ENCODE measurements at places on chromosomes 3 and 15.

GRCh38 chr3:23996095-23996524 is 51.0 kb downstream of the NR1D2 start:
- DNase-seq, result no peak

DNA sequence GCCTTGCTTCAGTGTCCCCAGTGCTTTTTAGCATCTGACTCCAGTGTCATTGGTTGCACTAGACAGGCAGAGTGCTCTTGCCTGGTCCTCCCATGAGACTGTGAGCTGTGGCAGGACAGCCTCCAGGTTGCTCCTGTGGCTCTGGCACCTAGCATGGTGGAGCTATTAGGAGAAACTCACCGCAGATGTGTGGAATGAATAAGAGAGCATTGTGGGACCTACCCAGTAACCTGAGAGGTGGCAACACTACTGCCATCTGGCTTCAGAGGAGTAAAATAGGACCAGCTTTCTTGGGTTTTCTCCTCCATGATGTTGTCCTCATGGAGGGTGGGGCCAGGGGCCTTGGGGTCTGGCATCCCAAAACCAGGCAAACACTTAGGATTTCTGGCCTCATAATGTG is 183.6 kb downstream of the EPHB1 start:
- DNase-seq, result no peak

DNA sequence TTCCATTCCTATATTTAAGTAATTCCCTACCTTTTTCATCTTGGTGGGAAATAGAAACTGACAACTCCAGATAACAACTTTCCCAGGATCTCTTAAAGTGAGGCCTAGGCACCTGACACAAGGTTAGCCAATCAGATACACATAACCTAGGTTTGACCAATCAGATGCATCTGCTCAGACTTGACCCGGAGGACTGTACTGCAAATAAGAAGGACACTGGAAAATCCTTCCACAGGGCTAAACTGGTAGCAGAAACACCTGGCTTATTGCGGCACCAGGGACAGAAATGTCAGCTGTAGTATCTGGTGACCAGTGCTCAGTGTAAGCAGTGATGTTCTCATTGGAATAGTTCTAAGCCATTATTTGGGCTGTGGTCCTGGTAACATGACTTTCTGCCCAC is 204.5 kb upstream of the SLCO3A1 start:
- no peak for DNase-seq

- DNase-seq, result no peak
Measured at GRCh38 chr3:153897025-153897723, 224.0 kb upstream of the ARHGEF26 start.

DNA sequence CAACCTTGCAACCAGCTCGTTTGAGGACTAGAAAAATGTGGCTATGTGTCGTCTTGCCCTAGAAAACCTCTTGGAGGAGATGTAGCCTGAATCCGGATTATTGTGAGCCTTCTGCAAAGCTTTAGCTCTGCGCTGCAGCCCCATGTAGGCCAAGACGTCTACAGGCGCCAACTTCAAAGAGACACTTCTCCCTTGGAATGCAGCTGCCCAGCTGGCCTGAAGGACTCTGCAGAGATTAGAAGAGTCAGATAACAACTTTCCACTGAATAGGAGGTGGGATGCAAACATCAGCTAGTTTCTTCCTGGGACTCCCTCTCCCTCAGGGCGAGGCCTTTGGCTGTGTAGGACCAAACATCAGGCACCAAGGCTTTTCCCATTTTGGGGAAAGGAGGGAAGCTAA is 356.5 kb upstream of the IL12A start:
- no peak for DNase-seq

DNA sequence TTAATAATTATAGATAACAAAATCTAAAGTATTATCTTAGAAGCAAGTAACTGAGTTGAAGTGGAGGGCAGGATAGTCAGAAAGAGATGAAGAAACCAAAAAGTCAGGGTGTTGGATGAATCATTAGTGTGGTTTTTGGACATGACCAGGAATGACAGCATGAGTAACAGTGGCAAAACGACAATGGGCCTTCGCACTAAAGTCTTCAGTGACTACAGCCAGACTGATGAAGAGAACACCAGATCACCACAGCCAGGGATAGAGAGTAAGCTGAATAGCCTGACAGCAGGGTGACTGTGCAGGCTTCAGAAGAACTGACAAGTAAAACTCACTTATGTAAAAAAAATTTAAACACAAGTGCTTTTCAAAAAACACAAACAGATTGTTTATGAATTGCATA is 96.0 kb upstream of the MELTF start:
- no peak for DNase-seq

DNA sequence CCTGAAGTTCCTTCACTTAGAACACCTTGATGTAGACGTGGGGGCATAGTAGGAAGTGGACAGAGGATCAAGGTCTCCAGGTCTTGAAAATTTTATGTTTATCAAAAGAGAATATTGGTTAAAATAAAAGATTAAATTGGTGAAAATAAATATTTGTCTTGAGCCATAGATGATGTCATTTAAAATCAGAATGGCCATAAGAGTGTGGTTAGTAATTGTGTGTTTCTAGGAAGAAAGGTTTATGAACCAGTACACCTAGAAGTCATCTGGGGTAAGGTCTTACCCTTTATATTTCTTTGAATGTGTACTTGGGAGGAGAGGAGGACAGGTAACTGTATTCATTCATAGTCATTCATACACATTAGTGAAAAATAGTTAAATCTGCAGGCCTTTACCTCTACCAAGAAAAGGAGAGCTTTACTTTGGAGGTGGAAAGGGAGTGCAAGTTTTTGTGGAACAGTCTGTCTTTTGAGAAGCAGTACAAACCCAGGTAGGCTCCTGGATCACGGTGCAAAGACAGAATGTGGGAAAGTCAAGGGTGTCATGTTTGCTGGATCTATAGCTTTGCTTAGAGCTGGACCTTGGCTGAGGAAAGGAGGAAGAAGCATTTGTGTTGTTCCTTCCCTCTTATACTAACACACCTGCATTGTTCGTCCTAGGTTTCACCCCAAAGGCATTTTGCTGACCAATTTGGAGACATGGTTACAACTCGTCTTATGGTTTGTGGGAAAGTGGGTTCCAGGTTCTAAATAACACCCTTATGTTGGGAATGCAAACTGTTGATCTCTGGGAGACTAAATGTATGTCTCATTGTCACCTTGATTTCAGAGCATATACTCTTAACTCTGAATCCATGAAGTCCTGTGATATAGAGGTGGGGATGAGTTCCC is 6.2 kb downstream of the SCAANT1 start:
- DNase-seq, result no peak

DNA sequence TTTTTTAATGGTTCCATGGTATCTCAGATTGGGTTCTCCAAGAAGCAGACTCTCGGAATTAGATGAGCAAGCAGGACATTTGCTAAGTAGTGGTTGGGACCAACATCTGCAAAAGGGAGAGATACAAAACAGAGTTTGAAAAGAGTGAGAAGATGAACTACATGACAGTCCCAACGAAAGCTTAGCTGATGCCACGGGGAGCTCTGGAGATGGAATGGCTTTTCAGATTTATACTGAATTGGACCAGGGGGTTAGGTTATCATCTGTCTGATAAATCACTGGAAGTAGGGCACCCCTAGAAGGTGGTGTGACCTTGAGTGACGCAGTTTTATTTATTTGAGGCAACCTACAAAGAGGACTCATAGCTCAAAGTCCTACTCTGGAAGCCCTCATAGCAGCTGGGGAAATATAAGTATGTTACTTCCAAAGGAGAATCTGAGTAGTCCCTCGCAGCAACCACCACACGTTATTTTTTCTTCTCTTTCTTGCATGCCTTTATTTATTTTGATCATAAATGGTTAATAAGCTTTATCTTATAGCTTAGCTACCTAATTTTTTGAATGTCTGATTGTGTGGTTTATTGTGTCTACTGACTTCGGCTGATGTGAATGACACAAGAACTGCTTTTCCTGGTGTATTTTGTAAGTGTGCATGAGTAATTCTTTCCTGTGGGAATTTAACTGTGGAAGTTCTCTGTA is 815.4 kb downstream of the SQOR start:
- no peak for DNase-seq

DNA sequence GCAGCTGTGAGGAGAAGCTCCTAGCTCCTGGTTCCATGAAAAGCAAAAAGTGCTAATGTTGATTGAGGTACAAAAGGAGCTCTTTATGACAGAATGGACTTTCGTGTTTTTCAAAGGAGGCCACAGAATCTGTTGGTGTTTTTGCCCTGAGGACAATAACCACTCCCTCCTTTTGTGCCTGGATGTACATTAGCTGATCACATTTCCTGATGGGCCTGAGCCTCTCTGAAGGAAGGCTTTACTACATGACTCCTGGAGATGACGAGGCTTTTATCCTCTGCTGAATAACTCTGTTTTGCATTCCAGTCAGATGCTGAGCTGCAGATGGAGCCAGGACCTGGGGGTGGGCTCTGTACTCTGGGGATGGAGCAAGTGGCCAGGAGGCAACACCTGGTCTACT is 301.9 kb downstream of the CACNA2D3 start:
- DNase-seq, result no peak

DNA sequence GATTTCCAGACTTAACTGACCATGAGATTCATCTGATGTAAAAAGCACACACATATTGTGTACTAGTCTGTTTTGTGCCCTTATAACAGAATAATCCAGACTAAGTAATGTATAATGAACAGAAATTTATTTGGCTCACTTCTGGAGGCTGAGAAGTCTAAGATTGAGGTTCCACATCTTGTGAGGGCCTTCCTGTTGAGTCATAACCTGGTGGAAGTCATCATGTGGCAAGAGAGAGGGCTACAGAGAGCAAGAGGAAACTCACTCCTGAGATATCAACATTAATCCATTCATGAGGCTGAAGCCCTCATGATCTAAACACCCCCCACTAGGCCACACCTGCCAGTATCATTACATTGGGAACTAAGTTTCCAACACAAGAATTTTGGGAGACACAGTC is 977.6 kb downstream of the MCTP2 start:
- no peak for DNase-seq

DNA sequence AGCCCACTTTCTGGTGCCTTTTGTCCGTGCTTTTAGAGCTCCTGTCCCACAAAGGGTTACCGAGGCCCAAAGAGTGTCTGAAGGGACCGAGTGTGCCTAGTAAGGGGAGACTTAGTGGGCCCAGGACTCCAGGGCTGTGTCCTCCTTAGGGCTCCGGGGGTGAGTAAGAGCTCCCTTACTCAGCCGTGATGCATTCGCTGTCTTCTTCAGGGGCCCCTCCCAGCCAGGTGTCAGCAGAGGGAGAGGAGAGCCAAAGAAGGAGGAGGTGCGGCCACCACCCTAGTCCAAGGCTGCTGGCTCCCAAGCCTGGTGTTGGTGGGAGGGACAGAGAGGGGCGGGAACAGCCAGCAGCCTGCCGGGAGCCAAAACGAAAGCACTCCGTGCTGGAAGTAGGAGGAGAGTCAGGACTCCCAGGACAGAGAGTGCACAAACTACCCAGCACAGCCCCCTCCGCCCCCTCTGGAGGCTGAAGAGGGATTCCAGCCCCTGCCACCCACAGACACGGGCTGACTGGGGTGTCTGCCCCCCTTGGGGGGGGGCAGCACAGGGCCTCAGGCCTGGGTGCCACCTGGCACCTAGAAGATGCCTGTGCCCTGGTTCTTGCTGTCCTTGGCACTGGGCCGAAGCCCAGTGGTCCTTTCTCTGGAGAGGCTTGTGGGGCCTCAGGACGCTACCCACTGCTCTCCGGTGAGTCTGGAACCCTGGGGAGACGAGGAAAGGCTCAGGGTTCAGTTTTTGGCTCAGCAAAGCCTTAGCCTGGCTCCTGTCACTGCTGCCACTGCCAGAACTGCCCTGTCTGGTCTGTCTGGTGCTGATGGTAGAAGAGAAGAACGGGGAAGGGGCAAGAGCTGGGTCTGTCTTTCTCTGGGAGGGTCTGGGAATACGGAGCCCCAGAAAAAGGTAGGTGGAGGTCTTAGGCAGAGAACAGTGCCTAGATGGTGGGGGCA is at the start of gene IL17RC:
Gene IL17RC, plus strand, starts transcription at position 365 of the 947 bp plus-strand sequence. Its CDS starts 218 bp downstream, at position 583.
- DNase-seq, result peak; percentile 95

- DNase-seq, result no peak
Measured at GRCh38 chr3:143775459-143775858, 72.8 kb downstream of the SLC9A9 start.

- no peak for DNase-seq
Measured at GRCh38 chr15:26772154-26773066, at the start of gene GABRB3. TSS of gene GABRB3 (minus strand) at chr15:26773066.

GRCh38 chr3:39189959-39190269 is 2.5 kb downstream of the XIRP1 start:
- peak; percentile 84 for DNase-seq

DNA sequence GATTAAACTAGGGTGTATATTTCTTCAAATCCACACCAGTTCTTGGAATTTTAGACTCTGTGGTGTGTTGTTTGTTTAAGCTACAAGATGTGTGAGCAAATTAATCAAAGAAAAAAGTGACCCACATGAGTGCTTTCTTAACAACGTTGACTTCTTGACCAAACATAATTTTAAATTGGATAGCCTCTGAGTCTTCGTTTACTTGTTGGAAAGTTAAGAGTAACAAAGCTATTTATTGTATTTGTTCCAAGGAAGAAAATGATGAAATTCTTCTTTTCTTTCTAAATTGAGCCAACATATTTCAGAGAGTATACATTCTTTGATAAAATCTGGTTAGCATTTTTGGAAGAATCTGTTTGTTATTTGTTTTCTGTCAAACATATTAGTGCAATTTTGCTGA is 99.9 kb upstream of the IGSF10 start:
- no peak for DNase-seq

- no peak for DNase-seq
Measured at GRCh38 chr15:79495775-79496174, 63.6 kb downstream of the MINAR1 start.

GRCh38 chr3:32469151-32469874 is 33.3 kb downstream of the CMTM6 start:
- DNase-seq, result no peak

DNA sequence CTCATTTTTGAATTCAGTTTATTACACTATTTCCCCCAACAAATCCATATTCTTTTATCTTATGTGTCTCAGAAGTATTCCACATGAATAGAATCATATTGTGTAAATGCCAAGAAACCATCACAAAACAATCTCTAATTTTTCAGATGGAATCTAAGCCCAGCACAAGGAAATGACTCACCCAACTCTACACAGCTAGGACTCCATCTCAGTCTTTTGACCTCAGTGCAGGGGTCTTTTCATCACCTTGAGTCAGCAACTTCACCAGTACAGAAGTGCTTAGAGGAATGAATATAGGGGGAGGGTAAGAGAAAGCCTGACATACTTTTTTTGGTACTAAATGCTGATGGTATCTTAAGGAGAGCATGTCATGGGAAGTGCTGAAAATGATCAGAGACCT is 169.3 kb upstream of the LRRN1 start:
- DNase-seq, result no peak
